ENCODE measurements at places on chromosomes 11 and 22. TPM values are rescaled to one million over a fixed set of nuclear protein-coding genes. Genes with fewer than 3 reads are reported as not detected.

The WT1 gene
- not detected for total RNA-seq

The ALG9 gene
- total RNA-seq = 24.0 TPM

The PKDREJ gene
- not detected for total RNA-seq

The FOLR2 gene
- total RNA-seq = not detected

The TSKU gene
- 0.23 TPM for total RNA-seq

DNA sequence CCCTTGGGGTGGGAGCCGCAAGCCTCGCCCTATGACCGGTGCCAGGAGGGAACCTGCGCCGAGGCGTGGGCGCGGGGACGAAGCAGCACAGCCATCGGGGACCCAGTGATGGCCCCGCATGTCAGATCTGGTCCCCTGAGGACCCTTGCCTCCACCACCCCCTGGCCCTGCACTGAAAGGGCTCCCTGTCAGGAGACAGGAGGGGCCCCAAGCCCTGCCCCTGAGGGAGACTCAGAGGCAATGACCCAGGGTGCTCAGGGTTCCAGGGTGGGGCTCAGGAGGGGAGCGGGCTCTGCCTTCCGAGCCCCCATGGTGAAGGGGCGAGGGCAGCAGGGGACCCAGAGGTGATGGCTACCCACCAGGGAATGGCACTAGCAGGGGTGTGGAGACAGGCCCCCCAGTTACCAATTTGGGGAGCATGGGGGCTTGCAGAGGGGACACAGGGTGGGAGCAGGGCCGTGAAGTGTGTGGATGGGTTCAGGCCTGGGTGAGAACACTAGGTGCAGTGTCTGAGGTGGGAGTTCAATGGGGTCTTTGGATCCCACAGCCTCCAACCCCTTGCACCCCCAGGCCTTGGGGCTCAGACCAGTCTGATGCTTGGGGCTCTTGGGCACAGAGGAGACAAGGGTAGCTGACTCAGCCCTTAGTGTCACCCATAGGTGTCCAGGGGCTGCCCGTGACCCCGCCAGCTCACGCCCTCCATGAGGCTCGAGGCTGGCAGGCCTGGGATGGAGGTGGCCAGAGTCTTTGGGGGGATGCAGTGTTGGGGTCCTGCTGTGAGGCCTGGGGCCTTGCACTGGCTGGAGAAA lies 499 bp downstream of the LRRC56 start:
- H3K27me3 ChIP-seq = no peaks in the 10 kb centered on the region
- H3K27ac ChIP-seq = peak overlapping the region; percentile 89
- no peak for DNase-seq
- peak overlapping the region; percentile 49 for H3K4me3 ChIP-seq
- peaks cover 11% of the 10 kb centered on the region for H3K4me1 ChIP-seq

- DNase-seq = no peak
- no peak overlapping the region for H3K27ac ChIP-seq
- no peak overlapping the region for H3K4me3 ChIP-seq
- H3K27me3 ChIP-seq = peaks cover 17% of the 10 kb centered on the region
- H3K4me1 ChIP-seq = no peaks in the 10 kb centered on the region
- H3K36me3 ChIP-seq = no peaks in the 10 kb centered on the region
These were observed 79.0 kb downstream of the LDLRAD3 start for GRCh38 chr11:36022882-36023281.

DNA sequence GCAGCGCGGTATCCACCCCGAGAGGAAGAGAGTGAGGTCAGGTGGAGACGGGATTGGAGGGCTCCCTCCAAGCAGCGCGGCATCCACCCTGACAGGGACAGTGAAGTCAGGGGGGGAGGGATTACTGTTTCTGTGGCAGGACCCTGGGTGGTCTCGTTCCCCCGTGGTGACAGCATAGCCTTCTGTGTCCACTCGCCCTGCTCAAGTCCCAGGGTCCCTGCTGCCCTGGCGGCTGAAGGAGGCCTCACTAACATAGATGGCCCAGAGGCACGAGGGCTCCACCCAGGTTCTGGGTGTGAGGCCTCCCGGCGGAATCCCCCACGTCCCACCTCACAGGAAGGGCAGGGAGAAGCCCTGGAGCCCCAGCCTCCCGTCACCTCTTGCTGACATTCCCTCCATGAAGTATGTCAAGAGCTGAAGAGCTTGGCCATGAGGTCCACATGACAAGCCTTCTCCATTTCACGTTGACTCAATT lies 636.1 kb downstream of the BRD1 start:
- H3K27ac ChIP-seq = no peak overlapping the region
- H3K4me3 ChIP-seq = no peak overlapping the region
- no peaks in the 10 kb centered on the region for H3K36me3 ChIP-seq
- no peaks in the 10 kb centered on the region for H3K27me3 ChIP-seq
- DNase-seq = no peak

DNA sequence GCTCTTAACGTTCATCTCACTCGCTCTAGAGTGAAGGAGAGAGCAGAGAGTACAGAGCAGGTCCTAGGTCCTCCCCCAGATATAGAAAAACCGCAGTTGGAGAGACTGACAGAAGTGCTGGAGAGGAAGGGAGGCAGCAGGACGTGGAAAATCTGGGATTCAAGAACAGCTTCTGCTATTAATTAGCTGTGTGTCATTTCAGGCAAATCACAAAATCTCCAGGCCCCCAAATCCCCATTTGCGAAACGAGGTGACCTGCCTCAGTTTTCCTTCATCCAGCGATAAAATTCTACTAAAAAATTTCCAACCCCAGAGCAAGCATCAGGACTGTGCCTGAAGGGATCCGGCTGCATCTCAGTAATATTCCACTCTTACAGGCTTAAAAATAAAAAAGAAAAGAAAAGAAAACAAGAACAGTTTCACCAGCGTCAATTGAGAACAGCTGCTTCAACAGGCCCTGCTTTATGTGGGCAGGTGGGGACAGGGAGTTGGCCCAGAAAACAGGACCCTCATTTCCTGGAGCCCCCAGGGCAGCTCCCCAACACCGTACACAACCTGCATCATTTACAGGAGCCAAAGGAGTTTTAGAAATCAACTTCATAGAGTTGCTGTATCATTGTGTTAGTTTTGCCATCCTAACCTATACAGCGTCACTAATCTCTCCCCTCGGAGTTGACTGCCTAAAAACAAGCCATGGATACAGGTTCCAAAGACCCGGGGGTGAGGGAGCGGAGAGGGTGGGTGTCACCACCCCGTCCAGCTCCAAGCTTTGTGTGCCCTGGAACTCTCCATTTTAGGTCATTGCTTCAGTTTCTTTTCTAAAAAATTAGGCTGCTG lies 2.3 kb upstream of the MALAT1 start:
- H3K27ac ChIP-seq = peak overlapping the region; percentile 96
- no peaks in the 10 kb centered on the region for H3K36me3 ChIP-seq
- H3K27me3 ChIP-seq = no peaks in the 10 kb centered on the region
- no peak for DNase-seq
- H3K4me3 ChIP-seq = peak overlapping the region; percentile 38
- peaks cover 26% of the 10 kb centered on the region for H3K4me1 ChIP-seq

GRCh38 chr11:119612814-119613213 lies 116.2 kb downstream of the NECTIN1 start:
- H3K27ac ChIP-seq = no peak overlapping the region
- no peak for DNase-seq
- H3K36me3 ChIP-seq = no peaks in the 10 kb centered on the region
- peaks cover 6% of the 10 kb centered on the region for H3K27me3 ChIP-seq
- no peaks in the 10 kb centered on the region for H3K4me1 ChIP-seq

- H3K27ac ChIP-seq = no peak overlapping the region
- DNase-seq = no peak
- no peaks in the 10 kb centered on the region for H3K4me1 ChIP-seq
- no peaks in the 10 kb centered on the region for H3K27me3 ChIP-seq
- no peak overlapping the region for H3K4me3 ChIP-seq
These were observed 602 bp upstream of the INPP5J start for GRCh38 chr22:31122196-31122531.

- H3K27me3 ChIP-seq = peaks cover 8% of the 10 kb centered on the region
- H3K36me3 ChIP-seq = no peaks in the 10 kb centered on the region
- no peak overlapping the region for H3K27ac ChIP-seq
- no peak for DNase-seq
These were observed 140.2 kb upstream of the TIMP3 start for GRCh38 chr22:32661296-32661695.

- no peak overlapping the region for H3K4me3 ChIP-seq
- no peaks in the 10 kb centered on the region for H3K27me3 ChIP-seq
- DNase-seq = no peak
- no peak overlapping the region for H3K27ac ChIP-seq
- no peaks in the 10 kb centered on the region for H3K4me1 ChIP-seq
- no peaks in the 10 kb centered on the region for H3K36me3 ChIP-seq
These were observed 27.4 kb downstream of the RRAS2 start for GRCh38 chr11:14331476-14332136.

GRCh38 chr11:10116588-10116987 lies 177.4 kb downstream of the SBF2 start:
- H3K4me3 ChIP-seq = no peak overlapping the region
- no peaks in the 10 kb centered on the region for H3K4me1 ChIP-seq
- DNase-seq = no peak
- no peaks in the 10 kb centered on the region for H3K36me3 ChIP-seq

DNA sequence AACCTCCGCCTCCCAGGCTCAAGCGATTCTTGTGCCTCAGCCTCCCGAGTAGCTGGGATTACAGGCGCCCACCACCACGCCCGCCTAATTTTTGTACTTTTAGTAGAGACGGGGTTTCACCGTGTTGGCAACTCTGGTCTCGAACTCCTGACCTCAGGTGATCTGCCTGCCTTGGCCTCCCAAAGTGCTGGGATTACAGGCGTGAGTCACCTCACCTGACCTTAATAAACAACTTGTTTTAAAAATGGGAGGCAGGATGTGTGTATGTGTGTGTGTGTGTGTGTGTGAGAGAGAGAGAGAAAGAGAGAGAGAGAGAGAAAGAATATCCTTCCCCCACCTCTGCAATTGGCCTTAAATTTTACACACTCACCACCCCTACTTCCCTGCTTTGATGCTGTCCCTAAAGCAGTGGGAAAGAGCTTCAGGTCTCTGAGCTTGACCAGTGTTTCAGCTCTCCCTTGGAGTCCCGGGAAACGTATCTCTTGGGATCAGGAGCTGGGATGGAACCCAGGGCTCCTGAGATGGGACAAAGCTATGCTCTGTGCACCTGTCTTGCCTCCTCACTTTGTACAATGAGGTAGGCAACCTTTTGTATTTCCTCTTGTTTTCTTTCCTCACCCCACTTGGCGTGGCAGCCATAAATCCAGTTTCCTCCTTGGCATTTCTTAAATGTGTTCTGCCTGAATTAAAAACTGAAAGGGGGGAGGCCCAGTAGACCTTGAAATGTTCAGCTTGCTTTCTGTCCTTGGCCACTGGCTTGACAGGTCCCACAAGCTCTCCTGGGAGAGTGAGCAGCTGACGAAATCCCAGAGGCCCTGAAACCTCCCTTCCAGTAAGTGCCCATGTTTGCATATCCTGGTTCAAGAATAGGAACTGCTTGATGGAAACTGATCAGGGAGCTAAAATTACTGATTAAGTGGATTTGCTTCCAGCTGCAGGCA lies 17.8 kb upstream of the XBP1 start:
- H3K36me3 ChIP-seq = peaks cover 3% of the 10 kb centered on the region
- no peak for DNase-seq
- H3K27me3 ChIP-seq = no peaks in the 10 kb centered on the region
- H3K4me1 ChIP-seq = peaks cover 74% of the 10 kb centered on the region

DNA sequence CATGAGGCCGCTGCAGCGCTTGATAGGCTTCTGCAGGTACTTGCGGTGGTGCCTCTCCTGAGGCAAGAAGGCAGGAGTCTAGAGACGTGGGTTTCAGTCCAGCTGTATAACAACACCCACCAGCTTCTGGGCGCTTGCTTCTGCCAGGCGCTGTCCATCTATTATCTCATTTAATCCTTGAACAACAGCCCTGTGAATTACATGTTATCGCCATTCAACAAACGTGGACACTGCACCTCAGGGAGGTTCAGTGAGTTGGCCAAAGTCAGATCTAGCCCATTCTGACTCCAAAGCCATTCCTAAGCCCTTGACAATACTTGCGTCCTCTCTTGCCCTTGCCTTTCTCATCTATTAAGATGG lies 436 bp upstream of the FAM181B start:
- peaks cover 30% of the 10 kb centered on the region for H3K27me3 ChIP-seq
- DNase-seq = no peak
- H3K36me3 ChIP-seq = no peaks in the 10 kb centered on the region
- no peaks in the 10 kb centered on the region for H3K4me1 ChIP-seq
- H3K4me3 ChIP-seq = peak overlapping the region; percentile 77

DNA sequence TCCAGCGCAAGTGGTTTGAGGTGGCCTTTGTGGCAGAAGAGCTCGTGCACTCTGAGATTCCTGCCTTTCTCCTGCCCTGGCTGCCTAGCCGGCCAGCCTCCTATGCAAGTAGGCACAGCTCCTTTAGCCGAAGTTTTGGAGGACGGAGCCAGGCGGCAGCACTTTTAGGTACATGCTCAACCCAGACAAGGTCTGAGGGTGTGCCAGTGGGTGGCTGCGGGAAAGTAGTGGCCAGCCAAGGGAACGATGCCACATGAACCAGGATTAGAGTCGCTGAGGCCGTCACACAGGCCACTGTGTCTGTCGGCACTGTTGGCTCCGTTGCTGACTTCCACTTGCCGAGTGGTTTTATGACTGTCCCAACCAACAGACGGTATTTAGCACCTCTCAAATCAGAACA lies 64.8 kb upstream of the YWHAH start:
- no peak overlapping the region for H3K27ac ChIP-seq
- no peak overlapping the region for H3K4me3 ChIP-seq
- no peaks in the 10 kb centered on the region for H3K4me1 ChIP-seq
